Effector memory CD4-positive, alpha-beta T cell (primary cell): ENCODE measurements at places on chromosomes 3 and 15.
A peak's percentile ranks its signal among the peaks of the same experiment; 100 is the strongest.

DNA sequence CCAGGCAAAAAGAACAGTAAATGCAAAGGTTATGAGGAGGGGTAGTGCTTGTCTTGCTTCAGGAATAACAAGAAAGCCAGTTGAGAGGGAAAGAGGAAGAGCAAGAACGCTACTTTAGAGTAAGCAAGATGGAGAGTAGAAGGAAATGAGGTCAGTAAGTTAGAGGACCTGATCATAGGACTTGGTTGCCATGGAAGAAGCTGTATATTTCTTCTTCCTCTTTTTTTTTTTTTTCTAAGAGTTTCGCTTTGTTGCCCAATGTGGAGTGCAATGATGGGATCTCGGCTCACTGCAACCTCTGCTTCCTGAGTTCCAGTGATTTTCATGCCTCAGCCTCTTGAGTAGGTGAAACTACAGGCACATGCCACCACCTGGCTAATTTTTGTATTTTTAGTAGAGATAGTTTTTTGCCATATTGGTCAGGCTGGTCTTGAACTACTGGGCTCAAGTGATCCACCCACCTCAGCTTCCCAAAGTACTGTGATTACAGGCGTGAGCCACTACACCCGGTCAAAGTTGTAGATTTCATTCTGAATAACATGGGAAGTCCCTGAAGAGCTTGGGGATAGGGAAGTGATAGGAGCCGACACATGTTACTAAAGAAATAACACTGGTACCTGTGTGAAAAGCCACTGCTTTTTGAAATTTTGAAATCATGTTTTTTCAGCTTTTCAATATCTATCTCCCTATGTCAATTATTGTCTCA, 527.9 kb upstream of the NAALADL2 start:
- DNase-seq = no peak

DNA sequence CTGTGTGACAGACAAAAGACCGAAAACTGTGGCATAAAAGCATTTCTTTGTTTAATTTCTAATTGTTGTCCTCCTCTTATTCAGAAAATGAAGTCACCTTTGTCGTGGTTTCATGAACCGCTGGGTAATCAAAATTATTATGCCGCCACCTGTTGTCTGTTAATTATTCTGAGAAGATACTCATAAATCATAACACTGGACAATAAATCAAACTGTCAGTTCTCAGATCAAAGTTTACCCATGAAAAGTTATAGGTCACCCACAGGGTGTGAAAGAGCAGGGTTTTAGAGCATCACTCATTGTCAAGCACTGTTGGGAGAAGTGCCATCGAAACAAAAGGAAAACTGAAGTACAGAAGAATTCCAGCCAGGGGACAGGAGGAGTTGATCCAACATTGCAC, 474.3 kb downstream of the NR2F2 start:
- no peak for DNase-seq

- DNase-seq = no peak
Observed at GRCh38 chr15:63938486-63939061, 104.8 kb upstream of the HERC1 start.

GRCh38 chr15:26050984-26051383, 187.9 kb upstream of the ATP10A start:
- no peak for DNase-seq

DNA sequence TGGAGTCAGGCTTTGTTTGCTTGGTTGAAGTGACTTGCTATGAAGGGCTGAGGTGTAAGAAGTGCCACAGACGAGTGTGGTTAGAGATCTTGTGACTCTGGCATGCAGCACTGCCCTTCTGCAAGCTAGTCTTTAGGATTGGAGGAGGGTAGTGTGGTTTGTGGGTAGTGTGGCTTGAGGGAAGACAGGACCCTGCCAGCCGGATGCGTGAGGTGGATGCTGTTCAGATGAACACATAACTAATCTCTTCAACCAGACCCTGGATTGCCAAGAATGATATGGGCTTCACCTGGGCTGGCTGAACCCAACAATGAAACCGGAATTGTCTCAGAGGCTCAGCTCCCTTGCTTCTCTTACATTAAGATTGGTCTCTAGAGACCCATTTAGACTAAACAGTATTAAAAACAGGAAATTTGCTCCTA, 32.7 kb downstream of the STARD9 start:
- peak; percentile 7 for DNase-seq

DNA sequence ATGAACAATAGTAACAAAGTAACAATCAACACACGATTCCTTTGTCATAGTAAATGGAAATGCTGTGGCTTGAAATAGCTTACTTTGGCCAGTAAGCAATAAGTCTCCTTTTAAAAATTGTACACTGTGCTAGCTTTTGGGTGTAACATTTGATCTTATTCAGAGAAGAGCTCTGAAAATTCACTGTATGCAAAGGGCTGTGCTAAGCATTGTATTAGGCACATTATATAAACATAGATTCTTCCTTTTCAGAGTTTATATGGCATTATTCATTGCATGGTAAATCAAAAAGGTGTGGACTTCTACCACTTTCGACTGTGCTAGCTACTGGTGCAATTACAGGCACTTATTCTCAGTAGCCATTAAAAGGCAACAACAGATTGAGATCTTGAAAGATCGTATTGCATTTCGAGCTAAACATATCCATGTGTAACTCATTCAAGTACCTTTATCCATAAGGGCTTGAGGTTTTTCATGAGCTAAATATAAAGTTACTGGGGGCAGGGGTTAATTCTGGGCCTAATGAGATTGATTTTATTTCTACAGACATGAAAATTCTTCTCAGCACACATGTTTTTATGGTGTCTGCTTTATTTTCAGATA, 246.8 kb downstream of the NR1D2 start:
- no peak for DNase-seq

DNA sequence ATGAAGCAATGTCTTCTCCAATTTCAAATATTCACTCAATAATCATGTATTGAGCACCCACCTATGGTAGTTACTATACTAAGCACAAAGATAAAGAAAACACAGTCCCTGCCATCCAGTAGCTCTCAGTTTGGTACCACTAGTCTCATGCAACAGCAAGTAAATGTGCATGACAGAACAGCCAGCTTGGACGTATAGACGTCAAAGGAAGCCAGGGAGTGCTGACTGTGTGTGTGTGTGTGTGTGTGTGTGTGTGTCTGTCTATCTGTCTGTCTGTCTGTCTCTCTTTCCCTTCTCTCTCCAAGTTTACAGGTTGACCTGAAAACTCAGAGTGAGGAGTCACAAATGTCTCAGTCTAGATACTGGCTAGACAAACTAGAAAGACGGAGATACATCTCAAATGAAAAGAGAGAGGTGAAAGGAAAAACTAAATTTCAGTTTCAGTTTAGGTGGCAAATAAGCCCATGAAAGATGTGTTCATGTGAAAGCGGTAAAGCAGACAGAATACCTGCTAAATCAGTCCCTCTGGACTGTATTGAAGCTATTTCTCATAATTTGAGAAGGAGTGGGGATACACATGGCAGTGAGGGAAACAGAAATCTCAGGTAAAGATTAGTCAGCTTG, 141.1 kb upstream of the PTPRG start:
- DNase-seq = no peak

- peak; percentile 69 for DNase-seq
Observed at GRCh38 chr15:52528564-52529340, at the start of gene MYO5A. Gene MYO5A, minus strand, starts transcription at chr15:52528880. Its CDS starts 74 bp downstream, at chr15:52528806.

- DNase-seq = no peak
Observed at GRCh38 chr15:89075846-89076245, 12.4 kb upstream of the ABHD2 start.

DNA sequence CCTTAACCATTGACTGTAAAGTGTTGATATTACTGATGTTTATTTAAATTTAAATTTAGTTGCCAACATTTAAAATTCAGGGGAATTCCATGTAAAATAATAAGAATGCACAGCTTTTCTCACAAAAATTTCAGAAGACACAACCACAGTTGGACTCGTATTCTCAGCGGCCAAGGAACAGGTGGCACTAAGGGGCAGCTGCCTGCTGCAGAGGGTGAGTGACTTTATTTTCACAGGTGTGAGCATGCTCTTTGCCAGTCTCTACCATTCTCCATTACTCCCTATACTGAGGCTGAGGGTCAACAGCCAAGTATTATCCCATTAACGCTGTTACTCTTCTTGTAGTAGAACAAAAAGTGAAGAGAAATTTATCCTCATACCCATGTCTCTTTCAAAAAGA, 92.1 kb upstream of the GADL1 start:
- no peak for DNase-seq

DNA sequence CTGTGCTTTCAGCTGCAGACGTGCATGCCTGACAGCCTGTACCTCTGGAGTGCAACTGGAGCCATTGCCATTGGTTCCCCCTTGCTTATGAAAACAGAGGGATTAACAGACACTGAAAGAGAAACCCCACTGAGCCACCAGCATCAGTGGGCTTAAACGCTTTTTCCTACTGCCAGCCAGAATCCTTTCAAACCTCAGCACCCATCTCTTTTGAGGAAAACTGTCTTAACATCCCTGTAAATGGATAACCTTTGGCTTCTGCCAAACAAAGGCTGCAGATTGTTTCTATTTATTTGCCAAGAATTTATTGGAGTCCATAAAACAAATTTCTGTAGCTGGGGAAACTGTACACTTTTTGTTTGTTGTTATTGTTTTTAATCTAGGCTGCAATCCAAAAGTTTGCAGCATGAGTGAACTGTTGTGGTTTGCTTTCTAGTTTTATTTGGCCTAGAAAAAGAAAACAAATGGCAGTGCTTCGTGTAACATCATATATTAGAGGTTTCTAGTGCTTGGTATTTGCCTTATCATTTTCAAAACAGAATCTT, 369.2 kb upstream of the IL12A start:
- DNase-seq = no peak

DNA sequence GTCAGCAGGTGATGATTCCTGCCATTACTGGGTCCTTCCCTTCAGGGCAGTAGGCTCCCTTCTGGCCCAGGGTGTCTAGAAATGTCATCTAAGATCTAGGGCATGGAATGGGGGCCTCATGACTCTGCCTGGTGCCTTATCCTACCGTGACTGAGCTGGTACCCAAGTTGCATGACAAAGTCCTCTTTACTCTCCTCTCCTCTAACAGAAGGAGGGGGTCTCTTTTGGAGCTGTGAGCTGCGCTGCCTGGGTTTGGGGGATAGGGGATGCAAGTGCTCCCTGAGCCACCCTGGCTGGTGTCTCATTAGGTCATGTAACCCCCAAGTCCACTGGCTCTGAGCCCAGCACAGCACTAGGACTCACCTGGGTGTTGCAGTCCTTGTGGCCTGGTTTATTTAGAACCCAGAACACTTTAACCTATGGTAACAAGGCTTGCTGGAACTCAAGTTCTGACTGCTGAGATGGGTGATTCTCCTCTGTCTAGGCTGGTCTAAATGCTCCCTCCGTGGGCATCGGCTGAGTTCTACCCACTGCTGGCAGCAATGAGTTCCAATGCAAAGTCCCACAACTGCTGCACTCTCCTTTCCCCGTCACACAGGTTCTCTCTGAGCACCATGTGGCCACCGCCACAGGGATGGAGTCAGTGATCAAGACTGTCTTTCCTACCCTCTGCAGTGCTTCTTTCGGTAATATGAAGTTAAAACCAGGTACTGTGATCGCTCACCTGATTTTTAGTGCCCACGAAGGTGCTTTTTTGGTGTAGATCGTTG, 34.0 kb downstream of the XXYLT1 start:
- DNase-seq = no peak

- no peak for DNase-seq
Observed at GRCh38 chr3:193978030-193978429, 157.9 kb upstream of the HES1 start.

DNA sequence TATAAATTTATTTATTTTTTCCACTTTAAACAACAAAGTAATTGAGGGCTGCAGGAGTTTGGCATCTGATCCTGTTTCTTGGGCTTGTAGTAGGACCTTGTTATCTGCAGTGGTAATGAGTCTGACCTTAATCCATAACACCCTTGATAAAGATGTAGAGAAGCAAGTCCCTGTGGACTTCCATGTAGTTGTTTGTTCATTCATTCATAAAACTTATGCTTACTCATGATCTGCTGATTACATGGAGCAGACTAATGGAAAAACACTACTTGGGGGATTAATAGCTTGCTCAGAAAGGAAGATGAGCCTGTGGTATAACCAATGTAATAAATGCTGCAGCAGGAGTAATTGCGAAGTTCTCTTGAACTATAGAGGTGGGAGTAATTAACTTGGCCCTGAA, 271.5 kb upstream of the TBL1XR1 start:
- DNase-seq = no peak

GRCh38 chr3:97934980-97935695, 37.1 kb downstream of the RIOX2 start:
- DNase-seq = no peak

DNA sequence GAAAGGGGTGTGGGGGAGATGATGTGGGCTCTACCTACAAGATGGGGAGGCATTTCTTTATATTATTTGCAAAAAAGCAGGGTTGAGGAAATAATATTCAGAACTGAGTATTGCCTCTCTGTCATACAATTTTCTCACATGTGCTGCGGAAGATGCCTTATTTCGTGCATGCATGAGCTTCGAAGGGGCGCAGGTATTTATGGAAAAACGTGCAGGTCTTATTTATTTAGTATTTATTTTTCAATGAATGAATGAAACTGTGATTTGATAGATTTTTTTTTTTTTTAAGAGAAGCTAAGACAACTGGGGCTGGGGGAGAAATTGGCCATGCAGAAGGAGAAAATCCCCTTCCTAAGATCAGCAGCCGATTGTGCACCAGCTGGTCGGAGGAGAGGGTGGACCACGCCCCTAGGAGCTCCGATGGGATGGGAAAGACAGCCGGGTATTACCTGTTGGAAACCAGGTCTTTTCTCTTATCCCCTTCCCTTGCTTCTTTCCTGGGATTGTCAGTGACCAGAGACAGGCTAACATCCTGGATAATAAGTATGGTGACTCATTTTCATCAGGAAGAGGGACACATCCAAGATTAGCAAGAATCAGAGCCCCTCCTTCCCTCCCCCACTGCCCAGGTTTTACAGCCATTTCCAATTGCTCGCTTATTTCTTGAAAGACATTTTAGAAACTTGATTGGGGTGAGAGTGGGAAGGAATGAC, 875 bp downstream of the GAP43 start:
- DNase-seq = no peak

GRCh38 chr3:148878095-148878494, 13.0 kb downstream of the CPA3 start:
- DNase-seq = no peak

- no peak for DNase-seq
Observed at GRCh38 chr3:58004973-58005372, 3.2 kb upstream of the FLNB start.

DNA sequence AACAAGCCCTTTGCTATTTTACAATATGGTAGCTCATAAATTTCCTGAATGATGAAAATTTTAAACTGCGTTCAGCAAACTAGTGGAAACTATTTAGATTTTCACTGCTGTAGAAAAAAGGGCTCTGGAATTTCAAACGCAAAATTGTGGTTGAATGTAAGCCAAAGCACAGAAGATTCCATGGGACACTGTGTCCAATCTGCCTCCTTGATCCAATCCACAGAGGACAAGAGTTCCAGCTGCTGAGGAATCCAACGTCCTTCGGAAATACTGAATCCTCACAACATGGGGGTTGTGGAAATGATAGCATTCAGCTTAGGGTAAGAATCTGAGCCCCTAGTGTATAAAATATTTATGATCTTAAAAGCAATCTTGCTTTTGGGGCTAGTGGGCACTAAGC, 161.0 kb downstream of the PLD1 start:
- DNase-seq = no peak

- no peak for DNase-seq
Observed at GRCh38 chr3:17990390-17990789, 248.0 kb upstream of the TBC1D5 start.

GRCh38 chr15:44296625-44297524, 8.4 kb downstream of the GOLM2 start:
- DNase-seq = no peak

- no peak for DNase-seq
Observed at GRCh38 chr3:46416811-46417510, 9.9 kb downstream of the CCRL2 start.
